ENCODE measurements at places on chromosomes 7 and 10.
A peak's percentile ranks its signal among the peaks of the same experiment; 100 is the strongest.

DNA sequence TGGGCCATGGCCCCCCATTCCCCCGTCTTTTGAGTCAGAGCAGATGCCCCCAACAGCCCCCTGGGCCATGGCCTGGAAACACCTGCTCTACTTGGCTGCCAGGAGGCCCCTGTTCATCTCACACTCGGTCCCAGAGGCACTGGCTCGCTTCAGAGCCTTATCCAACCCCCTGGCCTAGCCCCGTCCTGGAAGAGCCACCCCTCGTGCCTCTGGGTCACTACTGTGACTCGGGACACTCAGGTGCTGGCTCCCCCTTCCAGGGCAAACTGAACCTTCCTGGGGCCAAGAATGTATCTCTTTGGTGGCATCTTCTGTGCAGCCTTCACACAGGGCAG is 7.0 kb downstream of the POLR2J start:
- DNase-seq: no peak

DNA sequence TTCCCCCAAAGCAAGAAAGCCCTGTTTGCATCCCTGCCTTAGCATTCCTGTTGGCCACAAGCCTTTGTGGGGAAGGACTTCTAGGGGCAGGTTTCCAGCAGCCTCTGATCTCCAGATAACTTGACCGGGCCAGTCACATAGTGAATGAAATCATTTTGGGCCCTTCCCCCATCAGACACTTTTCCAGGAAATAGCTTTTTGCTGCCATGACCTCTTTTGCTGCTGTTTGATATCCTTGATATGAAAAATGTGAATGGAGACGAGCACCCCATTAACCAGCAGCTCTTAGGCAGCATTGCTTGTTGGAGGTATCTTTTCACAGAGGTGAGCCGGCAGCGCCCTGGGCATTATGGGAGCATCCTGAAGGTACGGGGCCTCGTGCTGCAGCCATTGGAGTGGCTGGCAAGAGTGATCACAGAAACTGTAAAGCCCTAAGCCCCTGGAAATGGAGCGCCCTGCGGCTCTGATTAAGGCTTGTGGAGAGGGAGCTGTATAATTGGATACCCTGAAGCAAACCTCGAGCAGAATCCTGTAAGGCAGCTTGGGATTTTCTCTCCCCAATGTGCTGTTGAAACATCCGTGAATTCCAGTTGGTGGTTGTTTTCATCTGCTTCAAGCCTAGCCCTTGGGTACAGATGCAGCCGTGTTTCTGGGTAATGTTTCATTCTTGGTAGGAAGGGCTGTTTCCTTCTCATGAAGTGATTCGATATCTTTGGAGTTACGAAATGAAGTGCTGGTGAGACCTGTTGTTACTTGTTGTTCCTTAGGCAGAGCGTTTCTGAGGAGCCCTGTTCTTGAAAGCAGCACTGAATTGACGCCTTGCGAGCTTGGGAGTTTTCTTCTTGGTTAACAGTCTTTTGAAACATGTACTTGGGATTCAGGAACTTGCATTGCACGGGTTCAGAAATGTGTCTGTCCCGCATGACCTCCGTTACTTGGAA is 179.0 kb downstream of the PTEN start:
- no peak for DNase-seq

GRCh38 chr7:151432658-151433521 is 7.1 kb downstream of the CRYGN start:
- no peak for DNase-seq

DNA sequence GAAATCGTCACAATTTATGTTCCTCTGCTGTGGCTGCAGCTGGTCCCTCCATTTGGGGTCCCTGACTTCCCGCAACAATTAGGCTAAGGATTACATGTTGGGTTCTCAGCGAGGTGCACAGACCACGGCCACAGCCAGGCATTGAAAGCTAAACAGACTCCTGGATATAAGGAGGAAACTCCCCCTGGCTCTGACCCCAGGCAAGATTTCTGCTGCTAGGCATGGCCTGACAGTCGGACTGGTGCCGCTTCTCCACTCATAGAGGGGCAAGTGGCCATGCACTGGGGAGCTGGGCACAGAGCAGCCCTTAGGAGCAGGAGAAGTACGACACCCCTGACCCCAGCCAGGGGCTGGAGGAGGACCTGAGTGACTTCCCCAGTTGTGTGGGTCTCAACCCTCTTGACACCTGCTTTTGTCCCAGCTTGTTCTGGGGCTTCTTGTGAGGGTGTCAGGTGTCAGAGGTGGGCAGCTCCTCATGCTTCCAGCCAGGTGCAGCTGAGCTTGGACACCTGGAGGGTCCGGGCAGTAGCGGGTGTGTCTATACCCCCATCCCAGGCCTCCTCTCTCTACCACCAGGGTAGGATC is 38.3 kb downstream of the TSPAN15 start:
- DNase-seq: no peak

DNA sequence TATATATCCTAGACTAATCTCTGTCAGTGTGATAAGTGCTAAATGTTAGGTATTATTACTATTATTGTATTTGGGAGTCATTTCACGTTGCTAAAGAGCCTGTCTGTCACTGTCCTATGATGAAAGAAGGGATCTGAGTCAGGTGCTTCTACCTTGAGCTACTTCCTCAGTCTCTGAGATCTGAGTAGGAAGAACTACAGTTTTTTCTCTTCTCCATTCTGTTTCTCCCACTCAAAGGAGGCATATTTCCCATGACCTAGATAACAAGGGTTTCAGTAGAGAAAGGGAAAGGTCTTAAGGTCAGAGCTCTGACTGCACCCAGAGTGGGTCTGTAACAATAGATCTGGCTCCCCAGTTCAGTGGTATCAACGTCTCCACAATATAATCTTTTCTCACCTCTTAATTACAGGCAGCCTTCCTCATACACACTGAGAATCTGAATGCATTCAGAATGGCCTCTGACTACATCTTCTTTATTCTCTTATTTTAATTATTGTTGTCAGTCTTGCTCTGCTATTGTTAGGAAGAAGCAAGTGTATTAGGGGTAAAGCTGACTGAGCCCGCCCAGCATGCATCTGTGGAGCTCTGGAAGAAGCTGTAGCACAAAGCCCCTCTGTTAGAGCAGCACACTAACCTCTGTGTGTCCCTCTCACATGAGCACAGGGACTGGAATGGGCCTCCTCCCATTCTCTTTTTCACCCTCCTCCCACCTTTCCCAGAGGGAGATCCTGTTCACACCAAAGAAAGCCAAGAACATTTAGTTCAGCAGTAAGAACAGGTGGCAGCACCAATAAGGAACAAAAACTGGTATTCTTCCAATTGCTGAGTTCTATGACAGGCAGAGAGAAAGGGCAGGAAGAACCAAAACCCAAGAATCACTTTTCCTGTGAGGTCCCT is 38.1 kb downstream of the USP54 start:
- DNase-seq: no peak

GRCh38 chr7:137634356-137634755 is 212.4 kb downstream of the DGKI start:
- DNase-seq: no peak

GRCh38 chr10:74674927-74675326 is 151.5 kb upstream of the KAT6B start:
- DNase-seq: no peak

DNA sequence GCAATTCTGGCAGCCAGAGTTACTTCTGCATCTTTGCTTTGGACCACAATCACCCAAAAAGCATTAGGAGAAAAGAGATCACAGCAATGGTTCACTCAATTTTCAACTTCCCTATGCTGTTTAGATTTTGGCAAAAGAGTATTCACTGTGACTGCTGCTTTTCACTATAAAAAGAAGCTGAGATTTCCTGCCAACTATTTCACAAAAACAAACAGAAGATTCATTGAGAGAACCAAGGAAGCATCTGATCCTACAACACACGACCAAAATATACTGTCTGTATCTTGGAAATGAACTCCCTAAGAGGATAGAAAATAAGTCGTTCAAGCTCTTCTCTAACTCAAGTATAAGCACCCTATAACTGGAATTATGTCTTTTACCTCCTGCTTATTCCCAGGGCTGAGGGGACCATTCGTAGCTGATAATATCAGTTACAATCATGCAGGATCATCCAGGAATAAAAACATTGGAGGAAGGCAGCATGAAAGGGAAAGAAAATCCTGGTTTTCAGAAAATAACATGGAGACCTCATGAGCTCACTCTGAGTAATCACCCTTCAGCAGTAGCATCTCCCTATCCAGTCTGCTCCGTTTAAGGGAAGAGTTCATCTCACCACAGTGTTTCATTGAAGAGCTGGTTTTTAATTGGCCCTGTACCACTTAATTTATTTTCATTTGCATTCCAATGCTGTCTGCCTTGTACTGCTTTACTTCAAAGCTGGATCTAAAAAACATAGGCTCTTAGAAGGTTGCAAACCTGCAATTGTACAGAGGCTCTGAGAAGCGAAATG is 256.2 kb downstream of the PAXIP1 start:
- DNase-seq: no peak

DNA sequence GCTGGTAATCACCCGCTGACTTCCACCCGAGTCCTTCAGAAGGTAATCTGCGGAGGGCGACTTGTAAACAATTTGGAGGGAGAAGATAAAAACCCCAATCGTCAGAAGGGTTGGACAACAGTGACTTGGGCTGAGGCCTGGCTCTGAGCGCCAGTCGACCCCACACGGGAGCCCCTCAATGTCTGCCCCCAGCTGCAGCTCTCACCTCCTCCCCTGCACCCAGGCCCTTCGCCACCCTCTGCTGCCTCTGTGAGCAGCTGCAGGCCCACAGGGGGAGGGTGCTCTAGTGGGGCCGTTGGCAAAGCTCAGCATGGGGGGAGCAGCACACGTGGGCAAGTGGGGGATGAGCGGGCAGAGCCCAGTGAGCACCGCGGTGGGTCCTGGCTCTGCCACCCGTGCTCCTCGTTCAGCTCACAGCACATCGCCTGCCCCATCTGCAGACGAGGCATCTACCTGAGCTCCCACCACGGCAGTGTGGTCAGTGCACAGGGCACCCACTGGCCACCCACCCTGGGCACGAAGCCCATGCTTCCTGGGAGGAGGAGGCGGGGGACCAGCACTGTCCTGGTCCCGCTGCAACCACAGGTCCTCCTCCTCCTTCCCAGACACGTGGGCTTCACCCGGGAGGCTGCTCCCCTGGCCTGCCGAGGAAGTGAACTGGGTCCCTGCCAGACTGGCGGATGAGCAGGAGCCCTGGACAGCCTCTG is 280.5 kb downstream of the ELFN1 start:
- DNase-seq: no peak

- no peak for DNase-seq
Observed at GRCh38 chr10:100148353-100149211, 37.2 kb downstream of the ERLIN1 start.

- DNase-seq: no peak
Observed at GRCh38 chr10:129854796-129855705, 109.0 kb downstream of the EBF3 start.

- no peak for DNase-seq
Observed at GRCh38 chr10:29132551-29133111, 156.2 kb upstream of the LYZL1 start.

- DNase-seq: no peak
Observed at GRCh38 chr7:139748941-139749340, 28.9 kb downstream of the HIPK2 start.

GRCh38 chr7:129989466-129989865 is 36.7 kb upstream of the UBE2H start:
- DNase-seq: no peak

GRCh38 chr10:78348411-78349164 is 314.9 kb downstream of the RPS24 start:
- no peak for DNase-seq

- no peak for DNase-seq
Observed at GRCh38 chr7:69597278-69598076, 798 bp upstream of the AUTS2 start.

DNA sequence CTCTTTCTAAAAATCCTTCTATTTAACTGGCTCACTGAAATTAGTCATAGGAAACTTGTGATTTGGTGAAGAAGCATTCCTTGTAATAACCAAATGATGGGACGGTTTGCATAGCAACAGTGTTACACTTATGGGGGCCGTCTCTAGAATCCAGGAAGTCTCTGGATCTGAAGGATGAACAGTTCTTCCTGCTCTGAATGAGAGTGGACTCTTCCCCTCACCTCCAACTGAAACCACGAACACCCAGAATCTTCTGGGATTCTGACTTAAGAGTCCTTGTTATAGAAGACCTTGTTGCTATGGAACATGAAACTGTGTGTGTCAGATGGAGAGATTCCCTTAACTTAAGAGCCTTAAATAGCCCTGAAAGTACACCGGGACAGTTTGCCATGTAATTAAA is 23.2 kb downstream of the NOLC1 start:
- DNase-seq: peak; percentile 47

GRCh38 chr7:129205987-129206785 is 17.8 kb downstream of the SMO start:
- no peak for DNase-seq

DNA sequence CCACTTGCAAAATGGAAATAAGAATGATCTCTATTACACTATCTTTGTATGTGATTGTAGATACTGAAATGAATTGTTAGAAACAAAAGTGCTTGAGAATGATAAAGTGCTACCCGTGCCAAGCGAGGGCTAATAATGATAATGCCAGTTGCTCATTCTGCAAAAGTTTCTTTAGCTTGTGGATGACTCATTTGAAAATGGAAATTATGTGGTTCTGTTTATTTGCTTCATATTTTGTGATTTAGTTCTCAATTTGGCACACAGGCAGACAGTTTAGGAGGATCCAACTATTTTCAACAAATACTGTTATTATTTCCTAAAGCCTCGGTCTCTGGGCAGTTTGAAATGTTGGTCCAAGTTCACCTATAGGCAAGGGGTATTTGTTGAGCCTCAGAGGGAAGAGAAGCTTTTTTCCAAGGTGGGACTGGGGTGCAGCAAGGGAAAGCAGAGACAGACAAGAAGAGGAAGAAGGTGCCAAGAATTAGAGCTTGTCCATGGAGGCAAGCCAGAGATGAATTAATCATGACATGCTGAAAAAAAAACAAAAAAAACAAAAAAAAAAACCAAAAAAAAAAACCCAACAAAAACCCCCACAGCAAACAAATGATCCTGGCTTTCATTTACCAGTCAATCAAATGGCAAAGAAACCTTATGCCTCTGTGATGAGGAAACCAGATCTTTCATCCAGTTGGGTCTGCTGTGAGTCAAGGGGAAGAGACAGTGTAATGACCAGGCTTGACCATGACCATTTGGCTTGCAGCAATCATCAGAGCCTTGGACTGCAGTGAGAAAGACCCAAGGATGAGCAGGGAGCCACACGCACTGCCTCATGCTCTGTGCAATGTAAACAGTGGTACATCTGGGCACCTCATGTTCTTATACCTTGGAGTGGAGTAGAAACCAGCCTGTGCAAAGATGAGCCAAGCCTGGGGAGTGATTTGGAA is 285.0 kb upstream of the HABP2 start:
- DNase-seq: no peak
